NCI-H2107 (cell line): ENCODE measurements at places on chromosomes 12 and 14.

DNA sequence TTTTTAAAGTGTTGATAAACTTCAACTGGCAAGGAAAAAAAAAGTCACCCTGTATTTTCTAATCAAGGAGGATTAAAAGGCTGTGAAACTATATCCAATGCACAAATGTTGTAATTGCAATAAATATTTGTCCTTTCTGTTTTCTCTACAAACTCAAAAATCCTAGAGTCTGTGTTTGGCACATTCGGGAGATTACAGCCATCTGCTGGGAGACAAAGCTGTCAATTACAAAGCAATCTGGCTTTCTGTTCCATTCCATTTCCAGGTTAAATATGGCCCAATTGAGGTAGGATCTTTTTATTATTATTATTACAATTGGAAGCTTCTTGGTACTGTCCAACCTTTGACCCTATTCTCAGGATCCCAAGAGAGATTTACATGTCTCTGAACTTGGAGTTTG is 295.9 kb downstream of the DIO2 start:
- DNase-seq, result no peak

DNA sequence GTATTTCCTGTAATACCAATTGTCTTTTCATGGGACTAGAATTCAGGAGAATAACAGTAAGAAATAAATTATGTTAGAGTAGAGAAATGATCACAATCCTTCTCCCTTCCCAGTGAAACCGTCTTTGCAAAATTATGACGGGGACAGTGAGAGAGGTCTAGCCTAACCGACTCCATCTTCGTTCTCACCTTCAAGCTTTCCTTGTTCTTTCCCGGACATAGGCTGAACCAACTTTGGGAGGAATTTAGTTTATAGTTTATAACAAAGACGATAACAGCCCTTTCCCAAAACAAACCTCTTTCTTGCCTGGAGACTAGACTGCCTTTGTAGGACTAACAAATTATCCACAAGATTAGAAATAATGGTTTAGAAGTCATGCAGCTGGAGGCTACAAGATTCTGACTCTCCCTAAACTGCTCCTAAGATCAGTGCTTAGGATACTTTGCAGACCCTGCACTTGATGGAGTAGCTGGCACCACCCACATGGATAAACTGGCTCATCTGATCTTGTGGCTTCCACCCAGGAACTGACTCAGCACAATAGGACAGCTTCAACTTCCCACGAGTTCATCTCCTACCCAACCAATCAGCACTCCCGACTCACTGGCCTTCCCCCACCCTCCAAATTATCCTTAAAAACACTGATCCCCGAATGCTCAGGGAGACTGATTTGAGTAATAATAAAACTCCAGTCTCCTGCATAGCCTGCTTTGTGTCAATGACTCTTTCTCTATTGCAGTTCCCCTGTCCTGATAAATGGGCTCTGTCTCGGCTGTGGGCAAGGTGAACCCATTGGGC is 521.2 kb upstream of the TBX3 start:
- DNase-seq, result no peak

DNA sequence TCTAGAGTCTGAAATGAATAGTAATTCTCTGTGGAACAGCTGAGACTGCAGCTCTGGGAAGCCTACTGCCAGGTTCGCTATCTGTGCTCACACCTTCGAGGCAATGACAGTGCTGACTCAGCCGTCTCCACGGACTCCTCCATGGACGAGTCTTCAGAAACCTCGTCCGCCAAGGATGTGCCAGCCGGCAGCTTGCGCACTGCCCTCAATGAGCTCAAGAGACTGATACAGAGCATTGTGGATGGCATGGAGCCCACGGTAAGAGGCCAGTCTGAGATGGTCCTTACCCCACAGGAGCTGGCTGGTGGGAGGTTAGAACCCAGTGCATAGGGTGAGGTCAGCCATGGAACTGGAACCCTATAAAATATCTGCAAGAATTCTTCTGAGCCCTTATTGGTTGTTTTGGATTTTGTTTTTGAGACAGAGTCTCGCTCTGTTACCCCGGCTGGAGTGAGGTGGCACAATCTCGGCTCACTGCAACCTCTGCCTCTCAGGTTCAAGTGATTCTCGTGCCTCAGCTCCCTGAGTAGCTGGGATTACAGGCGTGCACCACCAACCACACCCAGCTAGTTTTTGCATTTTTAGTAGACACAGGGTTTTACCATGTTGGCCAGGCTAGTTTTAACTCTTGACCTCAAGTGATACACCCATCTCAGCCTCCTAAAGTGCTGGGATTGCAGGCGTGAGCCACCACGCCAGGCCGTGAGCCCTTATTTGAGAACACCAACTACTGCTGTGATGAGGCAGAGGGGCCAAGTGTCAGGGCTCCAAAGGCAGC is 43.9 kb downstream of the RAB35 start:
- no peak for DNase-seq

DNA sequence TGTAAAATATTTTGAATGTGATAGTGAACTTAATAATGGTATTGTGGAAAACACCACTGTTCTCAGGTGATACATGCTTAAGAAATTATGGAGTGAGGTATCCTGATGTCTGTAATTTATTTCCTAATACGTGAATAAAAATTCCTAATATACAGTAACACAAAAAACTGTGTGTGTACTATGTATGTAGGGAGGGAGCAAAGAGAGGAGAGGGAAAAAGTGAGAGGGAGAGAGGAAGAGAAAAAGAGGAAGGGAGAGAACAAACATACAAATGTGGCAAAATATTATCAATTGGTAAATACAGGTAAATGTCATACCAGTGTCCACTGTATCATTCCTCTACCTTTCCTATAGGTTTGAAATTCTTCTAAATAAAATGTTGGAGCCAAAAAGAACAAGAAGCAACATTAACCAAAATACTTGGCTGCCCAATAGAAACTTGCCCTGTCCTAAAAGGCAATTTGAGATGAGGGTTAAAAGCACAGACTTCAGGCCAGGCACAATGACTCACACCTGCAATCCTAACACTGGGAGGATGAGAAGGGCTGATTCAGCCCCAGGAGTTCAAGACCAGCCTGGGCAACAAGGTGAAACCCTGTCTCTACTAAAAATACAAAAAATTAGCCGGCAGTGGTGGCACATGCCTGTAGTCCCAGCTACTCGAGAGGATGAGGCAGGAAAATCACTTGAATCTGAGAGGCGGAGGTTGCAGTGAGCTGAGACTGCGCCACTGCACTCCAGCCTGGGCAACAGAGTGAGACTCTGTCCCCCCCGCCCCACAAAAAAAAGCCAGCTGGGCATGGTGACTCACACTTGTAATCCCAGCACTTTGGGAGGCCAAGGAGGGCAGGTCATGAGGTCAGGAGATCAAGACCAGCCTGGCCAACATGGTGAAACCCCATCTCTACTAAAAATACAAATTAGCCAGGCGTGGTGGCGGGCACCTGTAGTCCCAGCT is 14.5 kb downstream of the R3HDM2 start:
- DNase-seq, result no peak

GRCh38 chr14:54493293-54493692 is 4.5 kb upstream of the GMFB start:
- DNase-seq, result no peak

- peak; percentile 42 for DNase-seq
These were observed 9.4 kb upstream of the HVCN1 start for GRCh38 chr12:110698171-110698902.

GRCh38 chr14:49621114-49621881 is 699 bp downstream of the MGAT2 start:
- DNase-seq, result peak; percentile 38

GRCh38 chr12:127830065-127830460 is 436.9 kb upstream of the TMEM132C start:
- no peak for DNase-seq

DNA sequence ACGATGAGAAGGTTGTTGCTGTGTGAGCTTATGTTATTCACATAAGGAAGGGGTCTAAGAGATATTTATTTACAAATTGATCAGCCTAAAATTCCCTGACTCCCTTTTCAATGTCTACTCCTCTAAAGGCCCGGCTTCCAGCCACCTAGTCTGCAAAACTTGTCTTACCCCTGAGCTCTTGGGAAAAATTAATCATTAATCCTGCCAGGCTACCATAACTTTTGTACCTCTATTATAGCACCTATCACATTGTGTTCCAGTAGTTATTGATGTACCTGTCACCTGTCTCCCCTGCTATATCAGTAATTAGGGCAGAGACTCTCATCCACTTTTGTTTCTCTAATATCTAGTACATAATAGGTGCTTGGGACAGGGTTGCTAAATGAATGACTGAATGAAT is 29.3 kb upstream of the FRS2 start:
- DNase-seq, result no peak

DNA sequence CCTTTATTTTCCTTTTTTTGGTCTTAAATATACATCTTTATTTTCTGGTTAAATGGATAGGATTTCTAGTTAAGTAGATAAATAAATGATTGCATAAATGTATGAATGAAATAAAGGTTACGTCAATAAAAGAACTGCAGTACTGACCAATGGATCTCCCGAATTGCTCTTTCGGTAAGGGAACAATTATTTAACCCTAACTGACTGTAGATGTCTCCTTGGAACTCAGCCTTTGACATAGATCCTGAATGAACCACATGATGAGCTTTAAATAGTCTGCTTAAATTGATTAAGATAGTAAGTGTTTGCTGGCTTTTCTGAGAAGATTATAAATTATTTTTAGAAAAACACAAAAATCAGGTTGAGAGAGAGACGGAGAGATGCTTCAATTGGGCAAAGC is 391.0 kb upstream of the SYT1 start:
- DNase-seq, result no peak

- no peak for DNase-seq
These were observed 38.2 kb downstream of the WNK1 start for GRCh38 chr12:790608-791007.

- DNase-seq, result no peak
These were observed 795 bp upstream of the ACOT2 start for GRCh38 chr14:73567951-73568885.

DNA sequence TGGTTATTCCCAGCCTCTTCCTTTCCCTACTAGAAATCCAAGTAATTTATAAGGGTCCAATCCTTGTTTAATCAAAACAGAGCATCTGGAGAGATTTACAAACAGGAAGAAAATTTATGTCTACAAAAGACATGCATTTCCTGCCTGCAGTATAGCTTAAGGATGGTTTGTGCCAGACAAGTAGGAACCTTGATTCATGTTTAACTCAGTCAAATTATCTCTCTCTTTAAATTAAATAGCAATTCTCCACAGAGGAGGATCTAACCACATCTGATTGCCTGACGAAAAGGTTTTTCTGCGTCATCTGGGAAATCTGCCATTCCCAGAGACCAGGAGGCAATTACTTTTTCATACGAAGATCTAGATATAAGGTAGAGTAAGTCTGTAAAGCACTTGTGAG is 105.2 kb downstream of the ZFC3H1 start:
- no peak for DNase-seq

GRCh38 chr12:6614513-6615172 is 7.5 kb upstream of the CHD4 start:
- DNase-seq, result no peak

DNA sequence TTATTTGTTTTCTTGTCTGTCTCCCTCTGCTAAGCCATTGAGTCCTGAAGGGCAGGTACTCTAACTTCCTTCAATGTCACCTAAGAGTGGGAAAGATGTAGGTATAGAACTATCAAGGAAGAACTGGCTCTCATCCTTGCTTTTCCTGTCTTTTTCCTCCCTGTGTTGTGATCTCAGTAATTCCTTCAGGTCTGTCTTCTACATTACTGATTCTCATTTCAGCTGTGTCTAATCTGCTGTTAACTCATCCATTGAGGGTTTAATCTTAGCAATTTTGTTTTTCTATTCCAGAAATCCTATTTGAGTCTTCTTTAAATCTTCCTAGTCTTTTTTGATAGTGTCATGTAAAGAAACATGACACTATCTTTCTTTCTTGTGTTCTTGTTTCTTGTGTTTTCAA is 124.5 kb upstream of the PLXNC1 start:
- DNase-seq, result no peak

DNA sequence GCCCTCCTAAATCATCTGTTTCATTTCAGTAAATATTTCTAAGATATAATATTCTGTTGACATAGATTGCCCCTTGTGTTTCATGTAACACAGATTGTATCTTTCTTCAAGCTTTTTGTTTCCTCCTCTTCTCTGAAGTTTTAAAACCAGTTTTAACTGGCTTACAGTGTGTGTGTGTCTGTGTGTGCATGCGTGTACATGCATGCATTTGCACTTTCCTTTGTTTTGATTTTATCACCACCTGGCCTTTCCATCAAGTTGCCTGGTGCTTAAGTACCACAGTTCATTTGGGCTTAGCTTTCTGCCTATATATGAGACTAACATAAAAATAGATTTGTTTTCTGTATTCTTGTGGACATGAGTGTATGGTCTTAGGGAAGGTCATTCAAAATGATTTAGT is 31.9 kb downstream of the ETNK1 start:
- no peak for DNase-seq

- no peak for DNase-seq
These were observed 706 bp downstream of the ANHX start for GRCh38 chr12:133234971-133235370.

DNA sequence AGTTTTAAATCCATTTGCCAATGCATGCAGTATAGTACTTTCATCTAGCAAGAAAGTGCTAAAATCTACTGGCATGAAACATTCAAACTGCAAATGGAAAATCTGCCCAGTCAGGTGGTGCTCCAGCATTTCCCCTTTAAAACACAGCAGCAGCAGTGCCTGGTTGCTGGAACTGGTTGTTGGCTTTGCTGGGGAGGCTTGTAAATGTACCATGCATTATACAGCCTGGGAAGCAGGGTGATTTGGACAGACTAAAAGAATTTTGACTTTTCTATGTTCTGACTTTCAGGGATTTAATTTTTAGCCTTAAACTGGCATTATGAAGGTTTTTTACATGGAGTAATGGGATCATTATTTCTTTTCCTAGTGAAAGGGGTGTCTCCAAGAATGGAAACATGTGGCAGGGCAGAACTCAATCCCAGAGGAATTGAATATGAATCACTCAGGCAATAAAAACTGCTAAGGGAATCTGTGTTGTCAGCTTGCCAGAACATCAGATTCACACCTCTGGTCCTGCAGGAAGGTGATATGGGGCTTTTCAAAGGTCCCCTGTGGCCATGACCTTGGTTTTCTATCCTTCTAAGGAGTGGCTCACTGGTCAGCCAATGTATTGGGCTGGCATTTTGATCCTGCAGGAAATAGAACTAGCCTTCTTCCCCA is 9.0 kb upstream of the PAX9 start:
- DNase-seq, result no peak
